ENCODE measurements at places on chromosomes 11 and 22. TPM values are rescaled to one million over a fixed set of nuclear protein-coding genes. Genes with fewer than 3 reads are reported as not detected.

GRCh38 chr11:44826922-44827643 is 100.3 kb downstream of the TSPAN18 start:
- no peak for DNase-seq

GRCh38 chr11:9716275-9717039 is 52.6 kb downstream of the SWAP70 start:
- DNase-seq = no peak

DNA sequence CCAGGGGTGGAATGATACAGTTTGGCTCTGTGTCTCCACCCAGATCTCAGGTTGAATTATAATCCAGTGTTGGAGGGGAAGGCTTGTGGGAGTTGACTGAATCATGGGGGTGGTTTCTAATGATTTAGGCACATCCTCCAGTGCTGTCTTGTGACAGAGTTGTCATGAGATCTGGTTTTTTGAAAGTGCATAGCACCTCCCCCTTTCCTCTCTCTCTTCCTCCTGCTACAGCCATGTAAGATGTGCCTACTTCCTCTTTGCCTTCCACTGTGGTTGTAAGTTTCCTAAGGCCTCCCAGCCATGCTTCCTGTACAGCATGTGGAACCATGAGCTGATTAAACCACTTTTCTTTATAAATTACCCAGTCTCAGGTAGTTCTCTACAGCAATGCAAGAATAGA is 45.1 kb downstream of the THAP12 start:
- no peak for DNase-seq

- DNase-seq = no peak
Observed at GRCh38 chr11:21372672-21373071, 703.3 kb downstream of the NELL1 start.

GUCD1 gene
- 209 TPM for total RNA-seq

CRYBB2 gene
- total RNA-seq = not detected

DNA sequence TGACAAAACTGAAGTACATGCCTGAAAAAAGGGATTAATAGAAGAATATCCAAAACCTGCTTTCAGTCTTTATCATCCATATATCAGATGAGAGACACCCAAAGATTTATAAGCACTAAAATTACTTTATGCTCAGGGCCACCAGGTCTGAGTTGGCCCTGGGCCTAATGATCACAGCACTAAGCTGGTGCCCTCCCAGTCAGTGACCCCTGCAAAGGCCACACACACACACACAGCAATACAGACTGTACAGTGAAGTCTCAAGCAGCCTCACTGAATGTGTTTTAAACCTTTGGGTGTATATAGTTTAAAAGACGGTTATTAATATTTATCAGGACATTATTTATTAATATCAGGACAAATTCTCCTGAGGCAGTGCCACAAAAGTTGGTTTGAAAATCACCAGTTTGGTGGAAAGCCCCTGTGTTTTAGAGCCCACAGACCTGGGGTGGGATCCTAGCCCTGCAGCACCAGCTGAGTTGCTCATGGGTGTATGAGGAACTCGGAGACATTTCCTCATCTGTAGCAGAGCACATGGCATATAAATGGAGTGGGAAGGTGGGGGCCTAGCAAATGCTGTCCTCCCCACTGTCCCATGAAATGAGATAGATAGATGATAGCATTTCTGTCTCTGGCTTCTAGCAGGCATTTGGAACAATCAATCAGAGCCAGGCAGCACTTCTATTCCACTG is 48.4 kb upstream of the HORMAD2 start:
- no peak for DNase-seq

DNA sequence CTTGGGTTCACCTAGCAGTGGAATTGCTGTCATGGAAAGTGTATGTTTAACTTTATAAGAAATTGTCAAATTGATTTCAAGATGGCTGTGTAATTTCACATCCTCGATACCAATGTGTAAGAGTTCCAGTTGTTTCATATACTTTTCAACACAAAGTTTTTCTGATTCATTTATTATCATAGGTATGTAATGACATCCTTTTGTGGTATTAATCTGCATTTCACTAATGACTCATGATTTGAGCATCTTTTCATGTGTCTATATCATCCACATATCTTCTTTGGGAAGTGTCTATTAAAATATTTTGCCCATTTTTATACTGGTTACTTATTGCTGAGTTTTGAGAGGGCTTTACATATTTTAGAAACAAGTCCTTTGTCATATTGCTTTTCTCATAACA is 17.0 kb upstream of the GLYATL1B start:
- DNase-seq = no peak

NLRP10 gene
- not detected for total RNA-seq

GRCh38 chr11:58573451-58574104 is 2.1 kb downstream of the LPXN start:
- no peak for DNase-seq

DDI1 gene
- total RNA-seq = not detected

- DNase-seq = peak; percentile 86
Observed at GRCh38 chr11:111540114-111540936, at the start of gene LAYN. TSS of gene LAYN (plus strand) at chr11:111540720. CDS start at chr11:111540844, 124 bp downstream.

CARD16 gene
- total RNA-seq = not detected

DNA sequence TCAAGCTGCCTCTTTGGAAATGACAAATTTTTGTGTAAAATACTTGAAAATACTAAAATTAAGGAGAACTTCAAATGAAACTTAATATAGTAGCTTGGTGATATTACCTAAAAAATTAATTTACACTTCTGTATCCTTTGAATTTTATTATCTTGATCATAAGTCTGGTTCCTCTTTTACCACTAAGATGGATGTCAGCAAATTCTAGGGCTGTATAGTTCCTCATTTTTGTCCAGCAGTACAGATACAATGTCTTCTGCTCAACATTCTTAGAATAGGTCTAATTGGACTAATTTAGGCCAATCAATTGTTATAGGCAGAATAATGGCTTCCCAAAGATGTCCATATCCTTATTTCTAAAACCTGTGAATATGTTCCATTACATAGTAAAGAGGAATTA is 1298.0 kb upstream of the RAG2 start:
- no peak for DNase-seq

GRCh38 chr22:32713737-32714457 is 87.6 kb upstream of the TIMP3 start:
- no peak for DNase-seq

NXPE2 gene
- total RNA-seq = not detected

DNA sequence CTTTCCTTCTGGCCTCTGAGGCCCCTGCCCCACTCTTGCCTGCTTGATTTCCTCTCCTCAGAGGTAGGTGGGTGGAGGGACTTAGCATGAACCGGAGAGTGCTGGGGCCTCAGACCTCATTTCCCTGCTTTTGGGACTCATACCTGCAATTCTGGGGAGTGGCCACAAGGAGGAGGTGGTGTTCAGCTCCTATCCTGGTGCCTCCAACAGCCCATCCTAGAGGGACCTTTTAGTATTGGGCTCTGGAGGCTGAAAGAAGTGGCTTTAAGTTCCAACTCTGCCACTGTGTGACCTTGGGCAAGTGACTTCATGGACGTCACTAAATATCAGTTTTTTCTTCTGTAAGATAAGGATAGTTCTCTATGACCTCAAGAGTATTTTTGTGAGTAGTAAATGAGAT is 98.6 kb downstream of the KIAA1671 start:
- peak; percentile 76 for DNase-seq

OR52N4 gene
- not detected for total RNA-seq

SMC1B gene
- total RNA-seq = not detected

DNA sequence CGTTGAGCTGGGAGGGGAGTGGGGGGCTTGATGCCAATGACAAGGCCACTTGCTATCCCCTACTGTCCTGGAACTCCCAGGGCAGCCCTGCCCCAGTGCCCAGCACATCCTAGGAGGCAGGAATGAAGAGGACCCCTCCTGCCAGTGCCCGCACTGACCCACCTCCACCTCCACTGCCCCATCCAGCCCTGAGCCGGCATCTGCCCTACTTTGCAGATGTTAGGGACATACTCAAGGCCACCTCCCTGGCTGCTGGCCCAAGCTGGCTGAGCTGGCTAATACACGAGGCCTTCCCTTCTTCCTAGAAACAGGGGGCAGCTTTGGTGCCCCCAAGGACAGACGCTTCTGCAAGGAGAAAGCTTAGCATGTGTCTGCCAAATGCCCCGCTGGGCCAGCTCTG is 10.8 kb downstream of the DHCR7 start:
- no peak for DNase-seq

DNA sequence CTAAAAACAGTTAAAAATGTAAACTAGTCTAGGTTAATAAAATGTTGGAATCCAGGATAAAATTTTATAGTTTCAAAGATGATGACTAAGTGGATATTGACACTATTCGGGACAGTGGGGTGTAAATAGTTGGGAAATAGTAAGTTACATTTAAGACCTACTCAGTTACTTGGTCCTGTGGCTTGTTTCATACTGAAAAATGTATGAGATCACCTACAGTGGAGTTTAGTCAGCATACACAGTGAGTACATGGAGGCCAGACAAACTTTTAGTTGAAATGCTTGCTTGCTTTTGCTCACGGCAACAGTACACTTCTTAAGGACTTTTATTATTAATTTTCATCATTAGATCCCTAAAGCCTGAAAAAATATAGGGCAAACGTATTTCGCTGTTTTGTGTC is 16.1 kb downstream of the TRIM22 start:
- no peak for DNase-seq

- DNase-seq = no peak
Observed at GRCh38 chr11:110069158-110069737, 23.9 kb upstream of the ZC3H12C start.

- DNase-seq = no peak
Observed at GRCh38 chr11:47057365-47057764, 119.3 kb downstream of the ARFGAP2 start.

GRCh38 chr11:122697636-122698167 is 42.2 kb downstream of the UBASH3B start:
- DNase-seq = no peak

TMEM191B gene
- 0.66 TPM for total RNA-seq
